ENCODE measurements at places on chromosomes 2 and 18.

GRCh38 chr2:152572031-152572430 lies 145.2 kb downstream of the PRPF40A start:
- DNase-seq: no peak

DNA sequence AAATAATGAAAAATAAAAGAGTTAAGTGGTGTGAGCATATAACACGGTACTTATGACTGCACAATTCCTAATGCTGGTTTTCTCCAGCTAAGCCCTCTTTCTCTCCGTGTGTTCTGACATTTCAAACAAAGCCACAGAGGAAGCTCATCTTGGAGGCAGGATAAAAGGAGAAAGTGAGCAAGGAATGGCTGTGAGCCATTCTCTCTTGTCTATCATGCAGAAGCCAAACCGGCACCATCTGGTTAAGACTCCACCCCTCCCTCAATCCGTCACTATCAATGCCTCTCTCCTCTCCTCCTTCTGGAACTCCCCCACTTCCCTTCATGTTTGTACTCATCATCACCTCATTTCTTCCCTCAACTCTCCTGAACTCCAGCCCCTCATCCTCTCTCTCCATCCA lies 210.4 kb downstream of the TMEM163 start:
- DNase-seq: no peak

DNA sequence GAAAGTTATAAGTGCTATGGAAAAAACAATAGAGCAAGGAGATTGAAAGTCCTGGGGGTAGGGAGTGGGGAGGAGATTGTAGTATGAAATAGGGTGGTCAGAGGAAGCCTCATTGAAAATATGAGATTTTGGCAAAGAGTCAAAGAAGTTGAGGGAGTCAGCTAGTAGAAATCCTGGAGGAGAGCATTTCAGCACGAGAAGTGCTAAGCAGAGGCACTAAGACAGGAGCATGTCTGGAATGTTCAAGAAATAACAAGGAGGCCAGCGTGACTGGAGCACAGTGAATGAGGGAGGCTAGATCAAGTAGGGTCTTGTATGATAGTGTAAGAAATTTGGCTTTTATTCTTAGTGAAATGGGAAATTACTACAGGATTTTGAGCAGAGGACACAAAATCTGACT lies 2.1 kb upstream of the TSPYL6 start:
- DNase-seq: no peak

DNA sequence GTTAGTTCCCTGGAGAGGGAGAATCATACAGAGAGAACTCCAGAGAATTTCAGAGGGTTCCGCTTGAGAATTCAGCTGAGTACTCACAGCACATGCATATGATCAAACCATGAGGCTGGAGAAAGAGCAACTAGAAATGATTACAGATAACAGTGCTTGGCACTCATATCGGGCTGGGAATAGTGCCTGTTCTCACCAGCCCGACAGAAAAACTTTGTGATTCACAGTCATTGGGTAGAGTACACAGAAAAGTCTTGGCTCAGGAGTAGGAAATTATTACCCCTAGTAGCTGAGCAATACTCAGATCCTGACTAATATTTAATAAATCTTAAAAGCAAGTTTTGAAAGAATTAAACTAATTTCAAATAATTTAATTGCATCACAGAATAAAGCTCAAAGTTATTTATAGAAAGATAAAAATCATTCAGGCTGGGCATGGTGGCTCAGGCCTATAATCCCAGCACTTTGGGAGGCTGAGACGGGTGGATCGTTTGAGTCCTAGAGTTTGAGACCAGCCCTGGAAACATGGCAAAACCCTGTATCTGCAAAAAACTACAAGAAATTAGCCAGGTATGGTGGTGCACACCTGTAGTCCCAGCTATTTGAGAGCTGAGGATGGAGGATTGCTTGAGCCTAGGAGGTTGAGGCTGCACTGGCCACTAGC lies 6.8 kb downstream of the WDPCP start:
- no peak for DNase-seq

DNA sequence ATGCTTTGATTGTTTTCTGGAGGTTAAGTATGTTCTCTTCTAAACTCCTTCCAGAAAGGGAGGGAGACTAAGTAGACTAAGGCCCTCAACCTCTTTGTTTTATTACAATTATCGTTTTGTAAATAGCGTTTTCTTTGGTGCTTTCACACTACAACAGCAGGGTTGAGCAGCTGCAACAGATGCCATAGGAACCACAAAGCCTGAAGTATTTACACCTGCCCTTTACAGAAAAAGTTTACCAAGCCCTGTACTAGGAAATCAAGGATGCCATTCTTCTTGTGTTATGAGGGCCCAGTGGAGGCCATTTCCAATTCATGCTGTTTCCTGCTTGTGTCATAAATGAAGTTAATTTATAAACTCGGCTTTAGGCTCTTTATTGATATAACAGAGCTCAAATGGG lies 914.8 kb downstream of the DCDC2C start:
- no peak for DNase-seq

DNA sequence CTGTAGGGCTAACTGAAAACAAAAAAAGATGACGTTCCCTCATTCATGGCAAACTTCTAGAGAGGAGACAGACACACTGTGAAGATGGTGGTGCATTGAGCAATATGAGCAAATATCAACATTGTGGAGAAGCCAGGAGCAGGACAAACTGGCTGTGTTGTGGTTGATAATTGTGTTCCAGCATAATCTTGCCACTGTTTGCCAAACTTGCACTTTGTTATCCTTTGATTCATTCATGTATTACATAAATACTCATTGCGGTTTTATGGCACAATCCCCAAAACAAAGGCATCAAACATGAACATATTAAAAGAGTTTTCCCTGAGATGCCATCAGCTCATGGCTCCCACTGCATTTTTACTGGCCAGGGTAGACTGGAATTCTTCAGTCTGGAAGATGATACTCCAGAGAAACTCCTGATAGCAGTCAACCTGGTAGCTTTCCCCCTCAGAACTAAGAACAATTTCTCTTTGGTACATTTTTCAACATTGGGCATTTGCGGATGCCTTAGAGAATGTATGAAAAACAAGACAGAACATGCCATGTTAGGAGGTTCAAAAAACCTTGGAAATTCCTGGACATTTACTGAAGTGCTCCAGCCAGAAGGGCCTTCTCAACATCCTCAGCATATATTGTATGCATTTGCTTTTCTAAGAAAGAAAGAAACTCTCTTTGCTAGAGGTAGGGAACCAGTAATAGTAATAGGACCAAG lies 487.4 kb upstream of the CELF4 start:
- DNase-seq: no peak

- no peak for DNase-seq
Observed at GRCh38 chr18:45627204-45627526, 11.9 kb downstream of the SLC14A2 start.

- no peak for DNase-seq
Observed at GRCh38 chr2:30686669-30687068, 120.6 kb downstream of the CAPN13 start.

GRCh38 chr2:12538138-12538694 lies 178.5 kb upstream of the TRIB2 start:
- no peak for DNase-seq

DNA sequence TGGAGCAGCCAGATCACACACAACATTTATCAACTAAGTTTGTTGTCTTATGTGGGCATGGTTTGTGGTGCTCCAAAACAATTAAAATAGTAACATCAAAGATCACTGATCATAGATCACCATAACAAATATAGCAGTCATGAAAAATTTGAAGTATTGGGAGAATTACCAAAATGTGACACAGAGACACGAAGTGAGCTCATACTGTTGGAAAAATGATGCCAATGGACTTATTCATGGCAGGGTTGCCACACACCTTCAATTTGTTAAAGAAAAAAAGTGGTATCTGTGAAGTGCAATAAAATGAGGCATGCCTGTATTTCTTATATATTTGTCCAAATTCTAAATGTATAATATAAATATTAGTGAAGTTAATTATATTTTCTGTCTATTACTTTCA lies 42.9 kb upstream of the CABYR start:
- no peak for DNase-seq

DNA sequence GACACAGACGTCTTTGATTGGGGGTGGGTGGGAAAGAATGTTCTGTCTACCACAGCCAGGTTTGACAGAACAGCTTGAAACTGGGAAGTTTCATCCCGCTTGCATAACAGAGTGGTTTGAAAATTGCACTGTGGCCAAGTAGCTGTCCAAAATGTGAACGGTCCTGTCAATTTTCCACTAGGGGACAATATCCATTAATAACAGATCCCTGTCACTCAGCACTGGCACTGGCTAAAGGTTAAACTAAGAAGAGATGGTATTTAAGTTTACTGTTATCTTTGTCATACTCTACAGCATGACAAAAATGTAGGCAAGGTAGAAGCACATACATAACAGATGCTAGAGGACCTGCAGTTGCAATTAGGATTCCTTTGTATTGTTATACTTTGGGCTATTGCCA lies 55.6 kb upstream of the ACMSD start:
- DNase-seq: no peak

DNA sequence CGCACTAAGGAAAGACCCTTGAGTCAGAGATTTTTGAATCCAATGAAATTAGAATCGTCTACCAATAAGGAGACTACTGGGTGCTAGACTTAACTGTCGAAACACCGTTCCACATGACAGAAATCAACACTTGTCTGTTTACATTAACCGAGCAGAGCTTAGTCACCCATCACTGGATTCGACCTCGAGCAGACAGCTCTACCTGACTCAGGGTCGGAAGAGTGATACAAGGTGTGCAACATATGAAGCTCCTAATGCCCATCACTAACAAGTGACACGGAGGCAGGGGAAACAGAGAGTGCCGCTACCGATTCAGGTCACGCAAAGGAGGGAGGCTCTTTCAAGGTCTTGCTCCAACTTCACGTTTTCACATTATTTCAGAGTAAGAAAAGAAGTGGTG lies 54.2 kb upstream of the FZD5 start:
- no peak for DNase-seq

DNA sequence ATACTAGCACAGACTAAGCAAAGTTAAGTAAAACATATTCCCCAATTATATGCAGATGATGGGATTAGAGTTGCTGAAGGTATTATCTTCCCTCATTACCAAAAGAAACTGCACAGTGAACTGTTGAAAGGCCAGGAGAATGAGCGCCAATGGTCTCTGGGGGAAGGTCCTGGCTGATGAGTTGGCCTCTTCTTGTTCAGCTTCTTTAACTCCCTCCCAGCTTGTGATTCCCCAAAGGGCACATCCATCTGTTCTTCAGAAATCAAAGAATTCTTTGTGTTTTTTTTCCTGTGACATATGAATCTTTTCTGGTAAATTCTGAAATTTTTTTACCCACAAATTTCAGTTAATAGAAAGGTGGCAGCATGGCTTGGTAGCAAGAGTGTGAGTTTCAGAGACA lies 667.6 kb downstream of the CNTNAP5 start:
- DNase-seq: no peak

DNA sequence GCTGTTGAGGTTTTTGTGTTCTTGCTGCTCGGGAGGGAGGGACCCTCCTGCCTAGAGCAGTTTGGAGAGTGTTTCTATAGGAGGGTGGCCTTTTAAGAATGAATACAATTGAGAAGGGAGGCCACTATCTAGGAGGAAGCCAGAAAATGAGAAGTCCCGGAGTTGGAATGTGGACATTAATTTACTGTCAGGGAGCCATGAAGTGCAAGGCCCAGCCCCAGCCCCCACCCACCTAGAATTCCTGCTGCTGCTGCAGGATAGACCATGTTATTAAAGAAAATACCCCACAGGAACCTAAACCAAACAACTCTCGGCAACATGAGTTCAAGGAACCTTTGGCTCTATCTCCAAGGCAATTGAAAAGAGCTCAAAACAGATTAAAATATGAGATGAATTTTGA lies 46.0 kb downstream of the ZBTB7C start:
- DNase-seq: no peak

- no peak for DNase-seq
Observed at GRCh38 chr2:10342245-10342951, 39.7 kb downstream of the HPCAL1 start.

DNA sequence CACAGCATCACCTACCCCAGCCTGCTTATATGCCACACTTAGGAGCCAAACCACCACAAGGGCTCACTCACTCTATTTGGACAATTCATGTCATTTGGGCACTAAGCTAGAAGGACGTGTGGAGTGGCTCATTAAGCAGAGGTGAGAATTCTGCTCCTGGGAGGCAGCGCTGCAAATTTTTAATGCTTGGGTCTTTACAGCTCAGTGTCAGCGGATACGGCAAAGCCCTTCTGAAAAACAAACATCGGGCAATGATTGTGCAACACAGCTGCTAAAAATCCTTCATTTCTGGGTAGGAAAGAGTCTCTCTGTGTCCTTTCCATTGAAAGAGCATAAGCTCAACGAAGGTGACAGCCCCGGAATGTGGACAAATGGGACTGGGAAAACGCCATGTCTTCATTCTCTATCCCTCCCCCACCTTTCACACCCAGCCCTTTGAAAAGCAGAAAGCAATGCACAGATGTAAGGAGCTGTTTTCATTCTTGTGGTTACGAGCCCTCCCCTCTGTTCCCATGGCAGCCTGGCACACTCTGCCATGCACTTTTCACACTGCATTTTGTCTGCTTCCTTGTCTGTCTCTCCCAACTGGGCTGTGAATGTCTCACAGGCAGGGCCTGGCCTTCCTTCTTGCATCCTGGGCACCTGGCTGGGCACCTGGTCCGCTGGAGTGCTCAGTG lies 16.0 kb downstream of the TMEM177 start:
- DNase-seq: no peak

GRCh38 chr2:58350484-58350883 lies 109.4 kb upstream of the FANCL start:
- DNase-seq: no peak

DNA sequence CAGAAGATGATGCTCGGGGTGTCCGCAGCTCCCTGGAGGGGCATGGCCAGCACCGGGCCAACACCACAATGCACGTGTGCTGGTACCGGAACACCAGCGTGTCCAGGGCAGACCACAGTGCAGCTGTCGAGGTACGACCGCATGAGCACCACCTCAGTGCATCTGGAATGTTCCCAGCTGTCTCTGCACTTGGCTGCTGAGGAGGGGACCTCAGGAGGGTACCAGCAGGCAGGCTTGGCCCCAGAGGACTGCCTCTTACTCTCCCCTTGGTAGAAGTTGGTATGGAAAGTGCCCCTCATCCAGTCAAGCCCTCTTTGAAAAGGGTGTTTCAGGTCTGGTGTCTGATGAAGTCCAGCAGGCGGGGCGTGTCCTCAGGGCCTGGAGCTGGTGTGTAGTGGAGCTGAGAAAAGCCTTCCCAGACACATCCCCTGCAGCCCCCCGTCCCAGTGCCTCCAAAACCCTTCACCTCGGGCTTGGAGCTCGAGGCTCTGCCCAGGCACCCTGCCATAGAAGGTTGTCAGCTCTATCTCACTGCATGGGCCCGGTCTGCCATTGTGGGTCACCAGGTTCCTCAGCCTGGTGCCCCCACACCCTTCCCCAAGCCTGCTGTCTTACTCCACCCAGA lies 16.7 kb downstream of the STK25 start:
- DNase-seq: no peak
